K562 (cell line): ENCODE measurements at places on chromosomes 3 and 15.
A peak's percentile ranks its signal among the peaks of the same experiment; 100 is the strongest.

- no peak for DNase-seq
Measured at GRCh38 chr15:48717458-48717857, 71.9 kb upstream of the FBN1 start.

GRCh38 chr15:62895905-62896316 lies 146.6 kb upstream of the TPM1 start:
- DNase-seq: no peak

DNA sequence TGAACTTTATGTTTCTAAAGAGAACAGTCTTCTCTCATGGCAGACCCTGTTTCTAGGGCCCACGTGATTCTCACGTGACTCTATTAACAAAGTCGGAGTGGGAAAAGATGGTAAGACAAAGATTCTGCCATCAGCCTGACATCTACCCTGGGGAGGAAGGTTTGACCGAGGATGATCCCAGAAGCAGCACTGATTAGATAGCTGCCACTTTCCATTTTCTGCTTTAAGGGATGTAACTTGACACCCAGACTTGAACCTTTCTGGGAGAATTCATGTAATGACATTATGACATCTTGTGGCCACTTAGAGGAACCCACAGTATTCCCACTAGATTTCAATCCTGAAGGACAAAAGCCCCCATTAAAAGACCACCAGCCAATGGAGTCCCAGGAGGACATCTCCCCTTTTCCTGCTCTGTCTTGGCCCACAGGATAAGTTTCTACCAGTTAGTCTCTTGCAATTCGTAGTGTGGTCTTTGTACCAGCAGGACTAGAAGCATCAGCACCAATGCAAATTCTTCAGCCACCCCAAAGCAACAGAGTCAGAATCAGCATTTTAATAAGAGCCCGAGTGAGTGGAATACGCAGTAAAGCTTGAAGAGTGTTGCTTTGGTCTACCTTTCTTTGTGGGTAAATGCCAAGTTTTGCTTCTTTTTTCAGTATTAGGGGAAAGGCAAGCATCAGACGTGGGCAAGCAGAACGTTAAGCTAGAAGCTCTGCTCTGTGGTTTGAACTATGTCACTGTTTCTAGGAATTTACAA lies 480.5 kb upstream of the PROK2 start:
- DNase-seq: peak; percentile 39

- DNase-seq: no peak
Measured at GRCh38 chr3:161295325-161295724, 74.2 kb downstream of the NMD3 start.

- DNase-seq: no peak
Measured at GRCh38 chr3:56375654-56376053, 92.6 kb downstream of the ERC2 start.
